ENCODE measurements at places on chromosomes 5 and 9.

DNA sequence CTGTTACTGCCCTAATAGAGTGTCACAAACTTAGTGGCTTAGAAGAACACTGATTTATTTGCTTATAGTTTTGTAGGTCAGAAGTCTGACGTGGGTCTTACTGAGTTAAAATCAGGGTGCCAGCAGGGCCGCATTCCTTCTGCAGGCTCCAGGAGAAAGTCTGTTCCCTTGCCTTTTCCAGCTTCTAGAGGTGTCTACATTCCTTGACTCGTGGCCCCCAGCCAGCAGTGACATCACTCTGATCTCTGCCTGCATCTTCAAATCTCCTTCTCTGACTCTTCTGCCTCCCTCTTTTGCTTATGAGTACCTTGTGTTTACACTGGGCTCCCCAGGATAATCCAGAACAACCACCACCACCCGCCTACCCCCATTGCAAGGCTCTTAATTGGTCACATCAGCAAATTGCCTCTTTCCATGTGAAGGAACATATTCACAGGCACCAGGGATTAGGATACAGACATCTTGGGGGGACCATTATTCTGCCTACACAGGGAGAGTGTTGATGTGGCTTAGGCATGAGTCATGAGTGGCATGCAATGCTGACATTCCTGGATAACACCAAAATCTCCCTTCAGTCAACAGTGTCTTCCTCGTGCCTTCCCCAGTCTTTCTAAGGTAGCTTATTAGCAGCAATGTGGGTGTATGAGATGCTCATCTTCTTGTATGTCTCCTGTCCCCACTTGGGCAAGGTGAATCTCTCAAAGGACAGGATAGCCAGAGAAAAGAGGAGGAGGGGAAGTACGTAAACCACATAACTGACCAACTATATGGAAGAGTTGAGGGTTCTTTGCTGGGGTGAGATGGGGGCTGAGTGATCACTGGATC lies 24.4 kb downstream of the CYFIP2 start:
- DNase-seq: no peak

DNA sequence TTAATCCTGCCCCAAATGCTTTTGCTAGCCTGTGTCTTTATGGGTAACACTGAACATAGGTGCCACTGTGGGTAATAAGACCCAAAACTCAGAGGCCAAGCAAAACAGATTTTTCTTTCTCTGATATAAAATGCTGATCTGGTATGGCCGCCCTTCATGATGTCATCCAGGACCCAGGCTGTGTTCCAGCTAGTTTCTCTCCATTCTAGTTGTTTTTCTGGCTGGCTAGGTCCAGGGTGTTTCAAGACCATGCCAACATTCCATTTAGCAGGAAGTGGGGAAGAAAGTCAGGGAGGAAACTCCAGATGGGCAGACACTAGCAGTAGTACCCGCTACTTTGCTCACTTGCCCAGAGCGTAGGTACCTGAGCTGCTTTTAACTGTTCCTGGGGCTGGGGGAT lies 183.9 kb upstream of the OTULINL start:
- DNase-seq: no peak

- DNase-seq: no peak
Observed at GRCh38 chr9:87505869-87506678, 8.4 kb downstream of the DAPK1 start.

GRCh38 chr5:68662804-68663307 lies 431.0 kb upstream of the SLC30A5 start:
- no peak for DNase-seq

- DNase-seq: no peak
Observed at GRCh38 chr9:32430720-32431119, 46.3 kb downstream of the ACO1 start.

GRCh38 chr9:7174884-7175283 lies 417.1 kb downstream of the KDM4C start:
- no peak for DNase-seq

- DNase-seq: no peak
Observed at GRCh38 chr9:79684711-79685575, 113.2 kb downstream of the TLE4 start.

DNA sequence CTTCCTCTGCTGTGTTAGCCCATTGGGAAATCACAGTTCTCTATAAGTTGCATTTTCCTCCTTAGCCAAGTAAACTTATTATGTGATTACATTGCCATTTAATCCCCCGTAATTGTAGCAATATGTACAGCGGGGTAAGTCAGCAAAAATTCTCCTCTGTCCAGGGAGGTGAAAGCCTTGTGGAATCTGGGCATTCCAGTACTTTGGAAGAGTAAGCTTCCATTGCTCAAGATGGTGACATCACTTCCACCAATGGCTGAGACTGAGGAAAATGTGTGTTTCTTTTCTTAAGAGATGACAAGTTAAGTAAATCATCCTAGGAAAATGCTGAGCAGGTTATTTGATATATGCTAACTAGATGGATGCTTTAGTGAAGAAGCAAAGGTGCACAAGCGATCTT lies 436.7 kb downstream of the CETN3 start:
- DNase-seq: no peak

GRCh38 chr5:102036927-102037326 lies 259.2 kb downstream of the SLCO4C1 start:
- no peak for DNase-seq

GRCh38 chr9:85077944-85078343 lies 408.4 kb downstream of the NTRK2 start:
- DNase-seq: no peak

DNA sequence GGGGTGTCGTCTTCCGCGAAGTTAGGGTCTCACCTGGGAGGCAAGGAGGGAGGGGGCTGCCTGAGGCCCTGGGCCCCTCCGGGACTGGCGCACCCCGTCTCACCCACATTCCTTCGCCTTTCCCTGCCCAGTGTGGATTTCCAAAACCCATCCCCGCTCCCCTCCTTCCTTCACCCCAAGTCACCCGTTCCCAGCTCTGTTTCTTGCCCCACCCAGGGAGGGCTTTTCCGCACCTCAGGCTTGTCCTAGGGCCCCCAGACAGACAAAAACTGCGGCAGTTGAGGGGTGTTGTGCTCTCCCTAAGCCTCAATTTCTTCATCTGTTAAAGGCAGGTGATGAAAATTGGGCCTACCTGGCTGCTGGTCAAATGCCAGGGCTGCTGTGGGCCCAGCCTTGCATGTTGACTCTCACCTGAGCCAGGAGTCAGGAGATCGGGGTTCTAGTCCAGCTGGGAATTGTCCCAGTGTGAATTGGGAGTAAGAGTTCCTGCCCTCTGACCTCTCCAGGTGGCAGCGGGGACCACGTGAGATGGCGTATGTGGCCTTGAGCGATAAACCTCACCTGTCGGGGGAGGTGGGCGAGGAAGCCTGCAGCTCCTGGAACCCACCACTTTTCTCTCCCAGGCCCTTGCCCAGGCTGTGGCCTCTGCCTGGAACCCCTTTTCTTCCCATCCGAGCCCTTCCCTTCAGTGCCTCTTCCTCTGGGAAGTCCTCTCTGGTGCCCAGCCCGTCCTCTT lies 143.4 kb upstream of the IER5L start:
- no peak for DNase-seq

DNA sequence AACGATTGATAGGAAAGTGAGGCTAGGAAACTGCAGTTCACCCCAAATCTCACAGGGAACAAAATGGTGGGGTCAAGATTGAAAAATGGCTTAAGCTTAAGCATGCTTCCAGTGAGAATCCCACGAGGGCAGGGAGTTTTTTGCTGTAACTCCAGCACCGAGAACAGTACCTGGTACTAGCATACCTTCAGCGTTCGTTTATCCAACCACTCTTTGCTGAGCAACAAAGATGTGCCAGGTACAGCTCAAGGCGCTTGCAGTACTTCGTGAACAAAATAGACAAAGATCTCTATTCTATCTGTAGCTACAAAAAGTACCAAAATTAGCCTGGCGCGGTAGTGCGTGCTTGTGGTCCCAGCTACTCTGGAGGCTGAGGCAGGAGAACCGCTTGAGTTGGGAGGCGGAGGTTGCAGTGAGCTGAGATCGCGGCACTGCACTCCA lies 778 bp upstream of the PPP6C start:
- DNase-seq: no peak

- no peak for DNase-seq
Observed at GRCh38 chr9:108779551-108780325, 76.0 kb downstream of the ACTL7B start.

GRCh38 chr9:9961934-9962333 lies 650.9 kb downstream of the PTPRD start:
- no peak for DNase-seq

Data from NT2/D1 (cell line).